ENCODE measurements at places on chromosomes 5 and 9.

- DNase-seq: no peak
Observed at GRCh38 chr9:108889649-108890067, 27.6 kb downstream of the ACTL7A start.

GRCh38 chr5:143807401-143807800, 4.6 kb upstream of the HMHB1 start:
- DNase-seq: no peak

- no peak for DNase-seq
Observed at GRCh38 chr9:107024193-107024592, 161.2 kb downstream of the ZNF462 start.

GRCh38 chr9:98342820-98343210, 87.4 kb upstream of the TBC1D2 start:
- no peak for DNase-seq

GRCh38 chr9:137478962-137479861, 20.1 kb upstream of the NSMF start:
- no peak for DNase-seq

- no peak for DNase-seq
Observed at GRCh38 chr5:122665051-122665450, 109.8 kb upstream of the SNX2 start.

GRCh38 chr9:113219186-113219936, 1.7 kb downstream of the FKBP15 start:
- no peak for DNase-seq

DNA sequence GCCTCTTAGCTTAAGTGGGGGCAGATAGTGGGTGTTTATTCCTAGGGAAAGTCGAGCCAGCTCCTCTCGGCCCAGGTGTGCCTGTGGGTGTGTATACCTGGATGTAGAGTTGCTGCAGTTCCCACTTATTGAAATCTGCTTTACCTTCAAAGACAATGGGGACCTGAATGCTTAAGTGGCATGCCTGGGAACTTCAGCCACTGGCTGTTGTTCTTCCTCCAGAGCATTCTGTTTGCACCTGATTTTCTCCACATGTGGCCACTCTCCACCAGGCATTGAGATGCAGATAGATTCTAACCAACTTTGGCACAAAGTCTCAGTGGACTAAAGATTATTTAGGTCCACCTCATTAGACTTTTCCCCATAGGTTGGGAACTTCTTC, 186.8 kb downstream of the ZNF462 start:
- DNase-seq: no peak

DNA sequence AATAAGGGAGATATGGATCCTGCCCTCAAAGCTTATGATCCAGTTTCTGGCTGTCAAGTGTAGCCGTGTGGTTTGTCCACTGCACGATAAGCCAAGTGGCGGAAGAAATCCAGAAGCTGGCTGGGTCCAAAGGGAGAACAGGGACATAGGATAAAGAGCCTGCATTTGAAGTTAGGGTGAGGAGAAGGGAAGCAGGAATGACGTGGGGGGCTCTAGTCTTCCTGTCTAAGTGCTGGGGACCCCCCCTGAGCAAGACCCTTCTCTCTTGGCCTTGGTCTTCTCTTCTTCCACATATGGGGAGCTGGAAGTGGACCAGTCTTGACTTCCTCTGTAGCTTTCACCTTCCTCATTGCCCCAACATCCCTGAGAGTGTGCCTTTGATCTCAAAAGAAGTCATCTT, 186.6 kb downstream of the FSTL4 start:
- DNase-seq: no peak

GRCh38 chr5:6135977-6136376, 242.4 kb downstream of the MED10 start:
- no peak for DNase-seq

DNA sequence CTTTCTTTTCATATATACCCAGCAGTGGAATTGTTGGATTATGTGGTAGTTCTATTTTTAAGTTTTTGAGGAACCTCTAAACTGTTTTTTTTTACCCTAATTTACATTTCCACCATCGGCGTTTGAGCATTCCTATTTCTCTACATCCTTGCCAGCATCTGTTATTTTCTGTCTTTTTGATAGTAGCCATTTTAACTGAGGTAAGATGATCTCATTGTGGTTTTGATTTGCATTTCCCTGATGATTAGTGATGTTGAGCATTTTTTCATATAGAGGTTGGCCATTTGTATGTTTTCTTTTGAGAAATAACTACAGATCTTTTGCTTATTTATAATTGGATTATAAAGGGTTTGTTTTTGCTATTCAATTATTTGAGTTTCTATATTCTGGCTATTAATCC, 71.7 kb upstream of the TNC start:
- DNase-seq: no peak

GRCh38 chr5:32598260-32598937, 13.0 kb downstream of the SUB1 start:
- no peak for DNase-seq

- DNase-seq: no peak
Observed at GRCh38 chr5:124623265-124623664, 123.2 kb downstream of the ZNF608 start.

DNA sequence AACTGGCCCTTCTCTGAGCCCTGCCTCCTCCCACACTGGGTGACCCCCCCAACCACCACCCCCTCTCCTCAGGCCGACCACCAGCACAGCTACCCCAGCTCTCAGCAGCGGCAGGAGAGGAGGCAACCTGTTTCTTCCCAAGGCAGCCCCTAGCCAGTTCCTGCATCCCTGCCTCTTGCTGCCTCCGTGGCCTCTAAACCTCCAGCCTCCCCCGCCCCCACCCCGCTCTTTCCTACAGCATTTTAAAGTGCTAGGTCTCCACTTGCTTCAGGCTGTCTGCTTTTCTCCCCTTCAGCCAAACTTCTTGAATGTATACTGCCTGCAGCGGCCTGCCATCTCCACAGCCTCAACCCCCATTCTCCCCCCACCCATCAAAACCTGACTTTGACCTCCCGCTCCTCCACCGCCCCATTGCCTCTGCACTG, 135.6 kb downstream of the DAB2IP start:
- no peak for DNase-seq

DNA sequence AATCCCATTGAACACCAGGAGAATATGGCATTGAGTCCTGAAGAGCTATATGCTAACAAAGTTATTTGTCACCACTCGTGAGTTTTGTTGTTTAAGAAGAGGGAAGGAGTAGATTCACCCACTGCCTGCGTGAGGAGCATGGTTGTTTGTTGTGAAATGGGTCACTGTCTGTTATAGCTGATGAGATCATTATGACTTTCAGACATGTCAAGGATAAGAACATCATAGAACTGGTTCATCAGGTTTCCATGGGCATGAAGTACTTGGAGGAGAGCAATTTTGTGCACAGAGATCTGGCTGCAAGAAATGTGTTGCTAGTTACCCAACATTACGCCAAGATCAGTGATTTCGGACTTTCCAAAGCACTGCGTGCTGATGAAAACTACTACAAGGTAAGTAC, 76.9 kb downstream of the SYK start:
- DNase-seq: no peak

GRCh38 chr9:69757996-69758675, 1.7 kb downstream of the PTAR1 start:
- no peak for DNase-seq

Data from nephron progenitor cell (in vitro differentiated cells).